Activated T-cell treated with anti-CD3 and anti-CD28 coated beads, Interleukin-2, amount 50 U/mL, for 48 hours (primary cell): ENCODE measurements at places on chromosomes 7 and 10.

- no peak for DNase-seq
These were observed 14.2 kb upstream of the FOXK1 start for GRCh38 chr7:4667776-4668509.

- DNase-seq = no peak
These were observed 30.0 kb upstream of the ZNF722 start for GRCh38 chr7:63968629-63969028.

GRCh38 chr10:100735337-100736143 lies 9.8 kb upstream of the PAX2 start:
- peak; percentile 32 for DNase-seq

GRCh38 chr10:42939685-42940366 lies 137.0 kb upstream of the RET start:
- no peak for DNase-seq

- DNase-seq = no peak
These were observed 8.6 kb downstream of the GDF2 start for GRCh38 chr10:47330804-47331203.

DNA sequence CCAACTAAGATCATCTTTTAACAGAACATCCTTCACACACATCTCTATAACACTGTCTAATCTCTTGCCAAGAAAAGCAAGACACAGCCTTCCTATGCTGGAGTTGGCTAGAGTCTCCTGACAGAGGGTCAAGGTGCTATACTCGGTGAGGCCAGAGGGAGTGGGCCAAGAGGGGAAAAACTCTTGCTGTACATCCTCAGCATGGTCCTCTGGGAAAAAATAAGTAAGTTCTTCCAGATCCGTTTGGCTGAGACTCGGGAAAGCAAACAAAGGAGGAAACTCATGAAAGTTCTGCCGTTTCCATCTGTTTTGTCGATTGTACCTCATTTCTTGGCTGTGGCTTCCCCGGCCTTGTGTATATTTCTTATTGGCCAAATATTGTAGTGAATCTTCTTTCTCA lies 33.9 kb downstream of the VWDE start:
- DNase-seq = no peak

- no peak for DNase-seq
These were observed 16.8 kb upstream of the PTPN12 start for GRCh38 chr7:77520261-77520660.
